ENCODE measurements at places on chromosomes 13 and 19.

DNA sequence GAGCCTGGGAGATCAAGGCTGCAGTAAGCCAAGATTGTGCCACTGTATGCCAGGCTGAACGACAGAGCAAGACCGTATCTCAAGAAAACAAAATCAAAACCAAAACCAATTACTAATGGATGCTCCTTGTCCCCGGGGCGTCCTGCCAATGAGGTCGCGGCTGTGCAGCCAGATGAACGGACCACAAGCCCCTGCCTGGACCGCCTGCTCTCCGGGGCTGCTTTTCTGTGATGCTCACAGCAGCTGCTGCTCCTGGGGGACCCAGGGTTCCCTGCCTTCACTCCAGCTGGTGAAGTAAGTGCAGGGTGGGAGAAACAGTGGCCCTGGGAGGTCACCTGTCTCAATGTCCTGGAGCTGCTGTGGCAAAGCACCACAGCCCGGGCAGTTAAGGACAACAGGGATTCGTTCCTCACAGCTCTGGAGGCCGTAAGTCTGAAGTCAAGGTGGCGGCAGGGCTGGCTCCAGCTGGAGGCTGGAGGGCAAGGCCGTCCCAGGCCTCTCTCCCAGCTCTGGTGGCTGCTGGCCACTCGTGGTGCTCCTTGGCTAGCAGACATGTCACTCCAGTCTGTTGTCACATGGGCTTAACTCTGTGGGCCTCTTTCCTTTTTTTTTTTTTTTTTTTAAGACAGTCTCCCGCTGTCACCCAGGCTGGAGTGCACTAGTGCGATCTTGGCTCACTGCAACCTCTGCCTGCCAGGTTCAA is 10.1 kb downstream of the COPE start:
- DNase-seq = no peak

DNA sequence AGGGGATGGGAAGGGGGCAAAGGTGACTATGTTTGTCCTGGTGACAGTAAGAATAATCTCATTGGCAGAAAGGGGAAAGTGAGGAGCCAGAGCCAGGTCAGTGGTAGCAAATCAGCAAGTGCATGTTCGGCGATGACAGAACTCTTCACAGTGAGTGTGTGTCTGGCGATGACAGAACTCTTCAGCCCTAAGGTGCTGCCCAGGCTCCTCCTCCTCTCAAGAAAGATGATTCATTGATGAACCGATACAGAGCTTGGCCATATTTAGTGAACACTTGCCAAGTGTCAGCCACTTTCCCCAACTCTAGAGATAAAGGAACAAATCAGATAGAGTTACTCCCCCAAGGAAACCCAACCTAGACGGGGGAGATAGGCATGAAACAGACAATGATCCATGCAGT is 199.3 kb upstream of the UBL3 start:
- DNase-seq = no peak

GRCh38 chr13:37068962-37069361 is 9.5 kb upstream of the SUPT20H start:
- DNase-seq = no peak

GRCh38 chr13:54373211-54373610 is 1344.6 kb downstream of the OLFM4 start:
- DNase-seq = no peak

- no peak for DNase-seq
Observed at GRCh38 chr13:51237386-51237785, 15.2 kb downstream of the FAM124A start.
